Neural progenitor cell (in vitro differentiated cells): ENCODE measurements at places on chromosomes 16 and 17. TPM values are rescaled to one million over a fixed set of nuclear protein-coding genes. Genes with fewer than 3 reads are reported as not detected.

Gene KCNJ12
- 0.56 and 1.8 TPM in 2 replicates for total RNA-seq

Gene APOBR
- 0.15 TPM in 1 of 2 replicates, not detected in the other for total RNA-seq

Gene C17orf107
- 1.1 and 2.3 TPM in 2 replicates for total RNA-seq

Gene PIMREG
- 71.3 and 151 TPM in 2 replicates for total RNA-seq

Gene CACNG4
- 0.34 and 1.2 TPM in 2 replicates for total RNA-seq
